ENCODE measurements at places on chromosomes 16 and 17.
A peak's percentile ranks its signal among the peaks of the same experiment; 100 is the strongest.

DNA sequence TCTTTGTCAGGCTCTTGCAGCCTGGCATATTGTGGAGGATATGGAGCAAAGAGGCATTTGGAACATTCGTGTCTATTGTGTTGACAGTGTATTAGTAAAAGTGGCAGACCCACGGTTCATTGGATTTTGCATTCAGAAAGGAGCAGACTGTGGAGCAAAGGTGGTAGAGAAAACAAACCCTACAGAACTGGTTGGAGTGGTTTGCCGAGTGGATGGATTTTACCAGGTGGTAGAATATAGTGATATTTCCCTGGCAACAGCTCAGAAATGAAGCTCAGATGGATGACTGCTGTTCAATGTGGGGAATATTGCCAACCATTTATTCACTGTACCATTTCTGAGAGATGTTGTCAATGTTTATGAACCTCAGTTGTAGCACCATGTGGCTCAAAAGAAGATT is 44.5 kb downstream of the EFCAB13 start:
- DNase-seq: no peak

- DNase-seq: no peak
Observed at GRCh38 chr16:30163538-30163937, 19.9 kb upstream of the CORO1A start.

DNA sequence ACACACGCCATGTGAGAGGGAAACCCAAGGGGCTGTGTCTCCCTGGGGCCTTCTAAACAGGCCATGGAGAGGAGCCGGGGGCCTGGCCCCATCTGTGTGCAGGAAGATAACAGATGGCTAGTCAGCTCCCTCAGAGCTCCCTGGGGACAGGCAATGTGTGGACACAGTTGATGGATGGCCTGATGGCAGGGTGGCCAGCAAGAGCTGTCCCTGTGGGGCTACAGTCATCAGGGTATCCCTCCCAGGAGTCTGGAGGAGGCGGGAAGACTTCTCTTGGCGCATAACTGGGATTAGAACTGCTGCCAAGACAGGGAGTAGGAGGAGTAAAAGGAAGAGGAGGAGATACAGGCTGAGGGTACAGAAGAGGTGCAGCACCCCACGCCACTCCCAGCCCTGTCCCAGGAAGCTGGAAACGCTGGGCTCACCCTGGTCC is 17.3 kb downstream of the MYO18A start:
- no peak for DNase-seq

- no peak for DNase-seq
Observed at GRCh38 chr16:83994087-83994486, 26.0 kb downstream of the NECAB2 start.

DNA sequence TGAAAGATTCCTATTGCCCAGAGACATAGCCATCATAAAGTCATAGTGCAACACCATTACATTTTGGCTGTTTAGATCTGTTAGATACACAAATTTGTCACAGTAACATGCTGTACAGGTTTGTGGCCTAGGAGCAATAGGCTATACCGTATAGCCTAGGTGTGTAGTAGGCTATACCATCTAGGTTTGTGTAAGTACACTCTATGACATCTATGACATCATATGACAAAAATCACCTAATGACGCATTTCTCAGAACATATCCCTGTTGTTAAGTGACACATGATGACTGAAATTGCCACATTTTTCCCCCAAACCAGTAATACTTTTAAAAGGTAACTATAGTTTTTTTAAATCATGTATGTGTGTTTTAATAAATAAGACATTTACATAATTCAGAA is 43.3 kb downstream of the NLK start:
- no peak for DNase-seq

- no peak for DNase-seq
Observed at GRCh38 chr16:64238571-64238970, 883.3 kb downstream of the CDH11 start.

DNA sequence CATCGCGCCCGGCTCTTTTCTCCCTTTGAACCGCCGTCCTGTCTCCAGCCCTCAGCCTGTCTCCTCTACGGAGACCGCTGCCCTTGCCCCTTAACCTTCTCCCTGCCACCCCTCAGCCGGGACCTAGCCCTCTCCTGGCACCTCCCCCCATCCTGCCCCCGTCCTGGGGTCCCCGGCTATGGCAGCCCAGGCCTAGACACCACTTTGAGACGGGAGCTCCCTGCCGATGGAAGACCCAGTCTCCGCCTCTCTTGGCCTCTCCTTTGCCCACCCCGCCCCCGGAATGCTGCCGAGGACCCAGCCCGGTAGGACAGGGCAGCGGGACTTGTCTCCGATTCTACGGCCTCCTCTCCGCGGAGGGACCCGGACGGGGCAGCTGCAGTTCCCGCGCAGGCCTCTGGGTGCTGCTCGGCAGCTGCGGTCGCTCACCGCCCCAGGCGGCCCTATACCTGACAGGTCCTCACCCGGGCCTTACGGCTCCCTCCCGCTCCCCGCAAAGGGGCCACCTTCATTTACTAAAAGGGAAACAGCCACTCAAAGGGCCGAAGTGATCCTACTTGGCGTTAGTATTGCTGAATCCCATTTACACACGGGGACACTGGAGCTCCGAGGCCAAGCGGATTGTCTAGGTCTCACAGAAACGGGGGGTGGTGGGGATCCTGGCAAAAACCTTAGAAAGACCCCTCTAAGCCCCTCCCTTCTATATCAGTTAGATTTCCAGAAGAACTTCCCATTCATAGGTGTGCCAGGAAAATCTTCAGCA is 32.6 kb upstream of the TAC4 start:
- peak; percentile 73 for DNase-seq

GRCh38 chr17:3222505-3222904 is 15.0 kb downstream of the OR1A1 start:
- DNase-seq: no peak

DNA sequence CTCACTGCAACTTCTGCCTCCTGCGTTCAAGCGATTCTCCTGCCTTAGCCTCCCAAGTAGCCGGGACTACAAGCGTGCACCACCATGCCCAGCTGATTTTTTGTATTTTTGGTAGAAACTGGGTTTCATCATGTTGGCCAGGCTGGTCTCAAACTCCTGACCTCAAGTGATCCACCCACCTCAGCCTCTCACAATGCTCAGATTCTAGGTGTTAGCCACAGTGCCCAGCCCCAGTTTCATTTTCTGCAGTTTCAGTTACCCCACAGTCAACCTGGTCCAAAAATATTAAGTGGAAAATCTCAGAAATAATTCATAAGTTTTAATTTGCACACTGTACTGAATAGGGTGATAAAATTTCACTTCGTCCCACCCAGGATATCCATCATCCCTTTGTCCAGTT is 28.7 kb downstream of the KNOP1 start:
- no peak for DNase-seq

- no peak for DNase-seq
Observed at GRCh38 chr16:21026846-21027245, 123.8 kb downstream of the DNAH3 start.

- no peak for DNase-seq
Observed at GRCh38 chr16:12084436-12084835, 107.9 kb downstream of the SNX29 start.

DNA sequence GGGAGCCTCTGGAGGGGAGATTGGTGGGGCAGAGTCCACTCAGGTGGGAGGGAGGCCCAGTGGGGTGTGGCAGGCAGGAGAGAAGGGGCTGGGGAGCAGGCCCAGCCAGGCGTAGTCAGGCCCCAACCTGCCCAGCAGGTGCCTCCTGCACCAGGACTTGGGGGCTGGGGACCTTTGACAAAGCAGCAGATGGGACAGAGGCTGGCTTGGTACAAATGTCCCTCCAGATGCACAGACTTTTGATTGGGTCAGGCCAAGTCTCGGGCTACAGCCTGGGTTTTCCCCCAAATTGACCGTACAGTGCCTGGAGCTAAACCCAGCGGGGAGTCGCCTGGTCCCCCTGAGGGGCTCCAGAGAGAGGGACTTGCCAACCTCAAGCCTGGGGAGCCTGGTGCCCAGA is 411 bp downstream of the GGT6 start:
- no peak for DNase-seq

GRCh38 chr17:13953841-13954240 is 115.5 kb upstream of the COX10 start:
- no peak for DNase-seq

- no peak for DNase-seq
Observed at GRCh38 chr17:33858121-33858520, 397.0 kb upstream of the CCL2 start.

GRCh38 chr16:12341966-12342365 is 365.4 kb downstream of the SNX29 start:
- no peak for DNase-seq

- no peak for DNase-seq
Observed at GRCh38 chr17:41452281-41452680, 11.5 kb upstream of the KRT38 start.

DNA sequence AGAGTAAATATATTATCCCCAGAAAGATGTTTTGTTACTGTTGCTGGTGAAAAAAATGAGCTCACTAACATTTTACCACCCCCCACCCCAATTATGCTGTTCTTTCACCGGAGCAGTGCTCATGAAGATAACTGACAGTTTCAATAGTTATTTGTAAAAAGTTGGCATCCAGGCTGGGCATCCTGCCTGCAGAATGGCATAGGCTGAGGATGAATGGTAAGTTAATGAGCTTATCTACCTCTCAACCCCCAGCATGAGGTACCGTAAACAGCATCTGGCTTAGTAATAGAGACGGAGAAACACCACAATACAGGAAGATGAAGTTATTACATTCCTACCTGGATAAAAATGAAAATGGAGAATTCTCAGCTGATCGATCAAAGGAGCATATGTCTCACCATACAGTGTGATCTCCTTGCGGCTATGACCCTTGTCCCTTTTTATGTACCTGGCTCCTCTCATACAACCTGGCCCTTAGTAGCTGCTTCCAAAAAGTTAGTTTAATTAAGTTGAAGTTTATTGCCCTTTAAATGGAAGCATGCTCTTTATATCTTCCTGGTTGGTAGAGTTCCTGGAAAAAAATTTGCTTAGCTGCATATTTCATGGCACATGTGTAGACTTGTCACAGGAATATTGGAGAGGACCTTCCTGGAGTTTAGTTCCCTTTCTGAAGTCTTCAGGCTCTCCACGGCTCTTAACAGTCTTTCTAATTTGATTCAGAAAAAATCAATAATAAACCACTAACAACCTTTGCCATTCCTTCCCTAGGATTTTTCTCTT is 61.2 kb upstream of the MPHOSPH6 start:
- no peak for DNase-seq

- no peak for DNase-seq
Observed at GRCh38 chr17:66934040-66934439, 30.5 kb upstream of the CACNG4 start.

GRCh38 chr17:17752821-17753321 is 71.6 kb downstream of the RAI1 start:
- DNase-seq: no peak

GRCh38 chr17:81723651-81724209 is 11.6 kb downstream of the SLC25A10 start:
- DNase-seq: no peak

DNA sequence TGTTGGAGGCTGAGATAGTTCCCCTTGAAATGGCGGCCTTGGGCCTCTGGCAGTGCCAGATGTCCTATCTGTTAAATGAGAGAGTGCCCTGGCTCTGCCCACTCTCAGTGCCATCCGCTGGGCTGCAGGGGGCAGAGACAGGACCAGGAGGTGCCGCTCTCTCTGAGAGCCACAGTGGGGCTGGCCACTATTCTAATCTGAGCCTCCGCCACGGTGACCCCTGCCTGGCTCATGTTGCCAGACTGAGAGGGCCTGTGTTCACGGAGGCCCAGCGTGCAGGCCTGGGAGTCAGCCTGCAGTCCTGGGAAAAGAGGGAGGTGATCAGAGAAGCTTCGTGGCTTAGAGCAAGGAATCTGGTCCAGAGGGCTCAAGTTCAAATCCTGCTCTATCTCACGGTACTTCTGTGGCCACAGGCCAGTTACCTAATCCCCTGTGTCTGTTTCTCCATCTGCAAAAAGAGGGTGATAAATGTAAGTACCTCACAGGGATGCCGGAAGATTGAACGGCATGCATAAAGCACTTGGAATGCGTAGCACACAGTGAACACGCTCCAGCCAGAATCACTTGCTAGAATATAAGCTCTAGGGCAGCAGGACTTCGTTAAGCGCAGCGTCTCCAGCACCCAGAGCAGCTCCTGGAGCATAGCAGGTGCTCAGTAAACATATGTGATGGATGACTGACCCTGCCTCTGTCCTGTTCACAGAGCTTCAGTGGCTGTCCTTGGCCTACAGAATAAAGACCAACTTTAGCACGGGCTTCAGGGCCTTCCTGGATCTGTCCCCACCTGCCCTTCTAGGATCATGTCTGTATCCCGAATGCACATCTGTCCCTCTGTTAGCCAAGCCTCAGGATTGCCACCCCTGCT is 6.3 kb downstream of the ATP2A3 start:
- no peak for DNase-seq

DNA sequence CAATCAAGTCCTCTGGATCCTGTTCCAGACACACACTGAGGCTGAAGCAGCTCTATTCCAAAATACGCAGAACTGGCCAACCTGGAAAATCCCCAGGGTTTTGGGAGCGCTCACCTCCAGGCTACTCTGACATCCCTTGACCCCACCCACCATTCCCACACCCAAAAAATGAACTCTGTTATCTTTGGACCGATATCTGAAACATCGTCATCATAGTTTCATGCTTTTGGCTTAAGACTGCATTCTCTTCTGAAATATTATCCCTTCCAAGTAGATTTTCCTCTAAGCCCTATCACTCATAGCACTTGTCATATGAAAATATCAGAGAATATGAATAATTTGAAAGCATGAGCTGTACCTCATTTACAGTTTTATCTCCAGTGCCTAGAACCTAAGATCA is 34.7 kb downstream of the VAT1L start:
- DNase-seq: no peak

GRCh38 chr17:9549215-9549614 is 26.4 kb downstream of the STX8 start:
- no peak for DNase-seq

Measured in HAP-1 (cell line).